Foreskin fibroblast (primary cell): ENCODE measurements at places on chromosomes 11 and 22.

DNA sequence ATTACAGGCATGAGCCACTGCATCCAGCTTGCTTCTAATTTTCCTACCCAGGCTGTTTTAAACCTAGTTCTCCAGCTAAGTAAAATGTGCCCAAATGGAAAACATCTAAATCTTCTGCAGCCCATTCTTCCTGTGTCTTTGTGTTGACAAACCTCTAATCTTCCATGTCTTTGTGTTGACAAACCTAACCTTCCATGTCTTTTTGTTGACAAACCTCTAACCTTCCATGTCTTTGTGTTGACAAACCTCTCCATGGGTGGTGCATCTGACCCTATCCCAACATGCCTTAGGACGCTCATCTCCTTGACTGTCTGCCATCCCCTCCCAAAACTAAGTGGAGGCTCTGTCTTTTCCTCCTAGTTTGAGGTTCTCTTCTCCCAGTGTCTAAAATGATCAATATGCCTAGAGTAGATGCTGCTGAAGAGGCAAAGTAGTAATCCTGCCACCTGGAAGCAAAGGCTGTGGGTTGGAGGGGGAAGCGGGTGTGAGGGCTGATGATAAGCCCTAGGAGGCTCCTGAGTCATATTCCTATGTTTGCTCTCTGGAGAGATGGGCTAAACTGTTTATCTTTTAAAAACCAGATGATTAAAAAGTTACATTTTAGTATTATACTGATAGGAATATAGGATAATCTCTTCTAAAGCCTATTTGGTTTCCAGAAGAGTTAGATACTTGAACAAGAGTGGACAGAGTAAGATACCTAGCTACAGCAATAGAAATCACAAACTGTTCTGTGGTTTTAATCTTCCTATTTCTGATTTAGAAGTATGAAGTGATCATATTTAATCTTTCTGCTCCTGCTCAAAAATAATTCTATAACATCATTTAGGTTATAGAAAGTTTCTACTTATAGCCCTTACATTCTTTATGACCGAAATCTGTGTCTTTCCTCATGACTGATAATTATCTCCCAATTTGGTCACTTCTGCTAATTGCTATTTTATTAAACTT, 7.9 kb downstream of the FEN1 start:
- no peak for DNase-seq

- DNase-seq, result peak; percentile 88
Observed at GRCh38 chr11:9748361-9748970, 84.6 kb downstream of the SWAP70 start.

GRCh38 chr11:77191823-77192495, 63.9 kb downstream of the MYO7A start:
- no peak for DNase-seq

DNA sequence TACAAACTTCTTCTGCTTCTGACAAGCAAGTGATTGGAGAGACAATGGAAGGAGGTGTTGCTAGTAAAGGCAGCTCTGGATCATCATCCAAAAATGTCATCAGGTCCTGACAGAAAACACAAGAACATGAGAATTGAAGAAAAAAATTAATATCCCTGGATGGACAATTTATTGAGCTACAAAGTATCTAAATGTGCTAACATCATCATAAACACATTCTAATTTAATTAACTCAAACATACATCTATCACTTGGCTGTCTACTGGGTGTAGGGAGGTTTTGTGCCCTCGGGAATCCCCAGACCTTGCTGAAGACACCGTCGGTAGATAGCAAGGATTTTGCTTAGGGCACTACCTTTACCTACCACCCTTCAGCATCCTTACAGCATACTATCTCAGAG, 72.6 kb downstream of the ENTHD1 start:
- no peak for DNase-seq

DNA sequence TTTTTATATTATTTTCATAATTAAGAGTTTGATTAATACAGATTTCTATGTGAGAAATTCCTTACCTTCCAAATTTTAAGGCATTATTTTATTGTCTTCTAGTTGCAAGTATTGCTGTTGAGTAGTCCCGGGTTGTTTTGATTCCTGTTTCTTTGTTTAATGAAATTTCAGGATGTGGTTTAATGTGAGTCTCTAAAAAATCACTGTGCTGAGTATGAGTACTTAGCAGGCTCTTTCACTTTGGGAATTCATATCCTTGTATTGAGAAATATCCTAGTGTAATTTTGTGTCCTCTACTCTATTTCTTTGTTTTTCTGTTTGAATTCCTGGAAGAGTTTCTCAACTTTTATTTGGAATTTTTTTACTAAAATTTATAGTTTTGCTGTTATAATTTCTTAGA, 113.2 kb downstream of the TMEM135 start:
- peak; percentile 24 for DNase-seq

DNA sequence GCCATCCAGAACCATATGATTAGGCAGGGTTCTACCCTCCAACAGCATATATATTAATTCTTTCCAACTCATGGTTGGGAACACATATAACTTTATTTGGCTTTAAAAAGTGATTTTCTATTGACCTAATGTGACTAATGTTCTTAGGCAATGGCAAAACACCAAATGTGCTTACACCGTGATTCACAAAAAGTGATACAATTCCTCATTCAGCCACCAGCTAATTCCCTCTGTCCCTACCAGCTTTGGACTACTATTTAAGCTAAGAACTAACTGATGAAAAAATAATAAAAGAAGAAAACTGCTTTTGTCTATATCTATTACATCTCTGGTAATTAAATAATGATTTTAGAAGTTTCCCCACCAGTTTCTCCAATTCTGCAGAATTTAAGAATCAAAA, 4.7 kb downstream of the CTSC start:
- DNase-seq, result peak; percentile 47

DNA sequence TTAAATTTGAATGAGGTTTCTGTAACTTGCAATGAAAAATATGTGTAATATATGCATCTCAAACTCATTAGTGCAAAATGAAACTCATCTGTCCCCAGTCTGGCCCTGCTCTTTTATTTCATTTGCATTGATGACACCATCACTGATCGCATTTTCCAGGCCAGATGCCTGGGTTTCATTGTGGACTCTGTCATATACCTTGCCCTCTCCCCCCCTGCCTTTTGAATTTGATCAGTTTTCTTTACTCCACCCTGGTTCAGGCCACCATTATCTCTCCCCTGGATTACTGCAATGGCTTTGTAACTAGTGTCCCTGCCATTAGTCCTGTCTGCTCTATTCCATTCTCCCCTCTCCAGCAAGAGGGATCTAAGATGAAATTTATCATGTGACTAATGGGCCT, 360.6 kb upstream of the C11orf87 start:
- no peak for DNase-seq
